Activated CD4-positive, CD25-positive, alpha-beta regulatory T cell (primary cell): ENCODE measurements at places on chromosomes 5 and 9.

DNA sequence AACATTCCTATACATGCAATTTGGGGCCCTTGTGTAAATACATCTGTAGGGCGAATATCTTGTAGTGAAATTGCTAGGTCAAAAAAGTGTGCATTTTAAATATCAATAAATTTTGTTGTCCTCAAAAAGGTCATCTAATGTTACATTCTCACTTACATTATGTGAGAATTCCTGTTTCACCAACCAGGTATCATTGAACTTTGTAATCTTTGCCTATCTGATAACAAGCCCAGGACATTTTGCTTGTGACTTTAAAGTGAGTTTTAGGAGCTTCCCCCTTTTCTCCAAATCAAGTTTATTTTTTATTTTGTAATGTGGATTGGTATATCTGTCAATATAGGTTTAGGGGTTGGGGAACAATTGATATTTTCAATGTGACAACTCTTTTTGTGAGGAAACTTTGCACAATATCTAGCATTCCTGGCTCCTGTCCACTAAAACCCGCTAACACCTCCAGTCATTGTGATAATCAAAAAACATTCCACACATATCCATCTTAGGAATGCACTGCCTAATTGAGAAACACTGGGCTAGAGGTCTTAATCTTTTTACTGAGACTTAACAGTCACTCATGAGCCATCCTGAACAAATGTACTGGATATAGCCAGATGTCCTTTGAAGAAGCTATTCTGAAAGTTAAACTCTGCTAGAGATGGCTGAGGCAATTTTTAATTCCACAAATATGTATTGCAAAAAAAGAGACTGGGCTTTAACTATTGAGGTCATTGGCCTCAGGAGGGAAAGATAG is 72.5 kb upstream of the SLC1A1 start:
- DNase-seq, result no peak

GRCh38 chr9:136950656-136951276 is 1.3 kb upstream of the LCN12 start:
- DNase-seq, result no peak

GRCh38 chr5:179219661-179220620 is 125.3 kb downstream of the ADAMTS2 start:
- DNase-seq, result no peak

DNA sequence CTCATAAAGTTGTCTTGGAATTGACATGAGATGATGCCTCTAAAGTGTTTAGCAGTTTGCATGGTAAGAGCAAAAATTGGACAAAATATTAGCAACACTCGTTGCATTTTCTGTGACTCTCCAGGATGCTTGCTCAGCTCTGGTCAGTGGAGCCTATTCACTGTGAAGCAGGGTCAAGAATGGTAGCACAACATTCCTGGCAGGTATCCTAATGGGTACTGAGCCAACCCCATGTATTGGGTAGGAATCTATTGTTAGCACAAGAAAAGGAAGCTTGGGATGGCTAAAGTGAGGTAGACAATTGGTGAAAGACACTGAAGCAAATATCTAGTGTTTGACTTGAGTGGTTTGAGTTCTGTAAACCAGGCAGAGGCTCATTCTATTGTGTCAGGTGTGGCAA is 10.4 kb upstream of the ACTBL2 start:
- no peak for DNase-seq

DNA sequence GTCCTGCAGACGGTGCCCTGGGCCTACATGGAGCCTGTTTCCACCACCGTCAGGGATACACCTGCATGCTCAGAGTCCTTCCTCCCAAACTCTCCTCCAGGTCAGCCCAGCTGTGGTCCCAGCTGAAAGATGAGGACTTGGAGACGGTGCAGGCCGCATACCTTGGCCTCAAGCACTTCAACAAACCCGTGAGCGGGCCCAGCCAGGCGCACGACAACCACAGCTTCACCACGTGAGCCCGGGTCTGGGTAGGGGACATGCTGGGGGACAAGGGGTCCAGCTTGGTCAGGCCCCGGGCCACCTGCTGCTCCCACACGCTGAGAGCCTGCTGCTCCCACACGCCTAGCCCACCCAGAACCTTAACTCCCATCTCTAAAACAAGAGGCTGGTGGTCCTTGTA is 16.6 kb upstream of the CARD19 start:
- DNase-seq, result no peak

- DNase-seq, result no peak
Measured at GRCh38 chr5:17808566-17808965, 174.3 kb downstream of the TAF11L14 start.

- DNase-seq, result no peak
Measured at GRCh38 chr9:133619791-133620190, 10.6 kb upstream of the FAM163B start.

GRCh38 chr9:114855488-114855887 is 49.6 kb upstream of the TNFSF15 start:
- no peak for DNase-seq

DNA sequence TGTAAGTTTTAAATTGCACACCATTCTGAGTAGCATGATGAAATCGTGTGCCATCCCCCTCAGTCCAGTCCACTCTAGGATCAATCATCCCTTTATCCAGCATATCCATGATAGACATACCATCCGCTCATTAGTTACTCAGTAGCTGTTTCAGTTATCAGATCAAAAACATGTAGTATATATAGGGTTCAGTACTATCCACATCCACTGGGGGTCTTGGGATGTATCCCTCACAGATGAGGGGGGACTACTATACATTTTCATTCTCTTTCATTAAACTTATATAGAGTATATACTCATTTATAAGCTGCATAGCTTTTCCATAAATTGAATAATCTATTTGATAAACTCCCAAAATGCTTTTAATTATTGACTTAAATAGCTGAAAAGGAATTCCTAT is 67.6 kb downstream of the MEIKIN start:
- DNase-seq, result no peak

- DNase-seq, result no peak
Measured at GRCh38 chr5:175628668-175629067, 29.2 kb upstream of the HRH2 start.

DNA sequence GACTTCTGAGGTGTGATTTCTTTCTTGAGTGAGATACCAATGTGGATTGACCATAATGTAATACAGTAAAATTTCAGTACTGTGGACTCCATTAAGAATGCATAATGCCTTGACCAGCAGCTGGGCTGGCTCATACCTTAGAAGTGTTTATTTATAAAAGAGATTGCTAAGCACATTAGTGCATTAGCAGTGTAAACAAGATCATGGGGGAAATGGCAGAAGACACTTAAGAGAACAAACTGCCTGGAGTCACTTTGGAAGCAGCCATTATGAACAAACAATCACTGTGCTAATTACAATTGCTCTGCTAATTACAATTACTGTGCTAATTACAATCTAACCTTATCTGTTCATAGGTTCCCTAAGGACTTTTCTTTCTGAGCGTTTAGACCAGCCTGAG is 104.2 kb downstream of the TRIM32 start:
- no peak for DNase-seq

DNA sequence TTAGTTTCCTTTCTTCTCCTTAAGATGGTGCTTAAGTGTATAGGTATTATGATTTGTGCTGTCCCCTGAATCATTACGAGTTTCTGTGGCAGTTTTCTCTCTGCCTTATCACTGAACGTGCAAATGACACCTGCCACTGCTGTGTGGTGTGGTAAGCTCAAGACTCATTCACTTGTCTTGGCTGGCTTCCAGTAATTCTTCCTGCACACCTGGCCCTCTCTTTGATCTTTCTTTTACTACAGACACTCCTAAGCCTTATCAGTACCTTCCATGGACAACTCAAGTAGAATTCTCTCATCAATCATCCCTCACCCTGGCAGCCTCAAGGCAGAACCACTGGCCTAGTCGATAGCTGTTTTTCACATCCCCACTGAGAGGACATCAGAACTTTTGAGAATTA is 82.6 kb upstream of the ADAMTS19 start:
- DNase-seq, result no peak

GRCh38 chr9:87216036-87216435 is 268.7 kb upstream of the GAS1 start:
- DNase-seq, result no peak

- DNase-seq, result no peak
Measured at GRCh38 chr5:15834596-15835245, 334.7 kb downstream of the FBXL7 start.

GRCh38 chr9:122056484-122056883 is 36.6 kb downstream of the TTLL11 start:
- DNase-seq, result no peak

DNA sequence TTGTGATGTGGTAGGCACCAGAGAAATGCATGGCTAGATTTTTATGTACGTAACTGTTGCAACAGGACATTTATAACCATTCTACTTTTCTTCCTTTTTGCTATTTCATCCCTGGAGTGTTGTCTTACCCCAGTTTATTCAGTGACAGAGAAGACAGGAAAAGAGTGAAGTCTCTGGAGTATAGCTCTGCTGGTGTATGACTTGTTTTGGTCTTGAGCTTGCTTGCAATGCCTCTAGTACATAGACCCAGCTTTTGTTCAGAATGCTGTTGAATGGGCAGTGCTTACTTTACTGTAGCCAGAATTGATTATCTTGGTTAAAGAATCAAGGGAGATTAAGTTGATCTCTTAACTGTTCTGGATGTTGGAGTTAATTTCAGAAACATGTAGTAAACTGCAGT is 94.3 kb downstream of the PBX3 start:
- no peak for DNase-seq

GRCh38 chr9:104287253-104287878 is 193.3 kb downstream of the SMC2 start:
- no peak for DNase-seq

- DNase-seq, result no peak
Measured at GRCh38 chr9:22244139-22245011, 202.2 kb upstream of the DMRTA1 start.

- DNase-seq, result no peak
Measured at GRCh38 chr9:32672469-32672868, 37.0 kb upstream of the TAF1L start.

- no peak for DNase-seq
Measured at GRCh38 chr5:124658867-124659557, 87.4 kb downstream of the ZNF608 start.

DNA sequence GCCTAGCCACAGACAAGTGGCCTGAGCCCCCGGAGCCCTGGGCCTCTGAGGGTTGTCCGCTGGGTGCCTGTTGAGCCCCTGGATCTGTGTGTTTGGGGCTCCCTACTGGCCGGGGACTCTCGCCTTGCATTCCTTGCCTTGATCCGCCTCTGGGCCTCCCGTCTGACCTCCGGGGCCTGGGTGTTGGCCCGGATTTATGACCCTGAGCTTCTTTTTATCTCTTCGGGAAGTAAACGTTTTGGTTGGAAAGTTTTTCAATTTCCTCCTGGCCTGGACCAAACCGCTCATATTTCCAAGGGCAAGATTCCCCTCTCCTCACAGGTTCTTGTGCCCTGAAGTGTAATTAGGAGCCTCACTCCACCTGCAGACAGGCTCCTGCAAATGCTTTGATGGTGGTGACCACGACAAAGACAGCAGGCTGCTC is 69.3 kb upstream of the EGFLAM start:
- DNase-seq, result no peak

DNA sequence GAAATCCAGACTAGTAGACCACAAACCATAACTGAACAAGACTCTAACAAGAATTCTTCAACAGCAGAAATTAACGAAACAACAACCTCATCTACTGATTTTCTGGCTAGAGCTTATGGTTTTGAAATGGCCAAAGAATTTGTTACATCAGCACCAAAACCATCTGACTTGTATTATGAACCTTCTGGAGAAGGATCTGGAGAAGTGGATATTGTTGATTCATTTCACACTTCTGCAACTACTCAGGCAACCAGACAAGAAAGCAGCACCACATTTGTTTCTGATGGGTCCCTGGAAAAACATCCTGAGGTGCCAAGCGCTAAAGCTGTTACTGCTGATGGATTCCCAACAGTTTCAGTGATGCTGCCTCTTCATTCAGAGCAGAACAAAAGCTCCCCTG is 68.6 kb downstream of the VCAN start:
- no peak for DNase-seq

GRCh38 chr9:113563826-113564497 is 100.4 kb downstream of the RGS3 start:
- no peak for DNase-seq

- no peak for DNase-seq
Measured at GRCh38 chr5:68378204-68378820, 162.8 kb downstream of the PIK3R1 start.

GRCh38 chr9:134618833-134619447 is 22.7 kb upstream of the COL5A1 start:
- no peak for DNase-seq

GRCh38 chr5:76709762-76710161 is 6.2 kb upstream of the F2R start:
- DNase-seq, result no peak

DNA sequence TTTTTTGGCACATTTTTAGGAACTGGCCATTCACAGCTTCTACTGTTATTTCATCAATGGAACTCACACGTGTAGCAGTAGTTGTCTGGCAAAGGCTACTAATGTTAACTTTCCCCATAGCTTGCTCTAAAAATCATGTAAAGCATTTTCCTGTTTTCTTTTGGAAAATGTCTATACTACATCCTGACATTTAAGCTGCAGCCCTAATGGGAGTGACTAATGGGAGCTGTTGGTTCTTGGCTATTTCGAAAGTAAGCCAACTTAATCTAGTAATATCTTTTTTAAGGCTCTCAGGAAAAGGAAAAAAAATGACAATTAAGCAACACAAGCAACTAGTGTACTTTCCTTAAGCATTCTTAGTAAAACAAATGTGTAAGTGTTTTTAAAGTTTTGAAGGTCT is 169.2 kb downstream of the SLC12A2 start:
- no peak for DNase-seq

GRCh38 chr5:59380350-59380951 is 513.1 kb downstream of the PDE4D start:
- DNase-seq, result no peak

DNA sequence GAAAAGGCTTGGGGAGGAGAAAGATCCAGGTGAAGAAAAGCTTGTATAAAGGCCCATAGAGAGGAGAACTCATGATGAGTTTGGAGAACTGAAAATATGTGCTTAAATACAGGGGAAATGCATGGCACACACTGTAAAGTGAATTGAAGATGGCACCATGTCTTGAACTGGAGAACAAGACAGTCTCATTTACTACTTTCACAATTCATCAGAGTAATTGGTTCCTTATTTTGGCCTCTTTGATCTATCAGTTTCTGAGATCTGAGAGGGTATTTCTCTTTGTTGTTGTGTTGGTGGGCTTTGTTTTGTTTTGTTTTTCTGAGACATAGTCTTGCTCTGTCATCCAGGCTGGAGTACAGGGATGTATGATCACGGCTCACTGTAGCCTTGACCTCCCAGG is 98.2 kb downstream of the CEMIP2 start:
- no peak for DNase-seq

- no peak for DNase-seq
Measured at GRCh38 chr5:40614923-40615585, 64.7 kb upstream of the PTGER4 start.

- DNase-seq, result no peak
Measured at GRCh38 chr5:95910521-95910920, 51.1 kb downstream of the ELL2 start.

GRCh38 chr5:52725065-52725746 is 62.5 kb upstream of the ITGA1 start:
- peak; percentile 2 for DNase-seq

- DNase-seq, result no peak
Measured at GRCh38 chr9:124801356-124801755, 24.4 kb downstream of the OLFML2A start.
